RWPE2 (cell line): ENCODE measurements at places on chromosomes 6 and 20.

GRCh38 chr6:14275493-14275851 is 157.9 kb downstream of the CD83 start:
- peaks cover 28% of the 10 kb centered on the region for H3K4me1 ChIP-seq
- DNase-seq, result no peak
- H3K27me3 ChIP-seq, result no peaks in the 10 kb centered on the region
- no peak overlapping the region for H3K4me3 ChIP-seq

DNA sequence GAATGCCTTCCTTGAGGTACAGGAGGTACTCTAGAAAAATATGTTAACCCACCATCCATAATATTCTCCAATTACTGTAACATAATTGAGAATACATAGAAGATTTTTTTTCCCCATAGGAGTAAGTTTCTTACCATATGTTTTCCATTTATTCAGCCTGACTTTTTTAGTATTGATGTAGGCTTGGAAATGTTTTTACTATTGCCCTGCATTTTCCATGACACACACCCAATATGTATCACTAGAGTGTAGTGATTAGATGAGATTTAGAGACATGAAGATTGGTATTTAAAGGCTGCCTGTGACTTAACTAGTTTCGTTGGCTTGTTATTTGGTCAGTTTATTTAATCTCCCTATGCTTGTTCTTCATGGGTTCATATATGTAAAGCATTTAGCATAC is 39.5 kb downstream of the KCNQ5 start:
- no peak overlapping the region for H3K4me3 ChIP-seq
- DNase-seq, result no peak
- peaks cover 3% of the 10 kb centered on the region for H3K4me1 ChIP-seq
- no peak overlapping the region for H3K27ac ChIP-seq
- H3K27me3 ChIP-seq, result no peaks in the 10 kb centered on the region

DNA sequence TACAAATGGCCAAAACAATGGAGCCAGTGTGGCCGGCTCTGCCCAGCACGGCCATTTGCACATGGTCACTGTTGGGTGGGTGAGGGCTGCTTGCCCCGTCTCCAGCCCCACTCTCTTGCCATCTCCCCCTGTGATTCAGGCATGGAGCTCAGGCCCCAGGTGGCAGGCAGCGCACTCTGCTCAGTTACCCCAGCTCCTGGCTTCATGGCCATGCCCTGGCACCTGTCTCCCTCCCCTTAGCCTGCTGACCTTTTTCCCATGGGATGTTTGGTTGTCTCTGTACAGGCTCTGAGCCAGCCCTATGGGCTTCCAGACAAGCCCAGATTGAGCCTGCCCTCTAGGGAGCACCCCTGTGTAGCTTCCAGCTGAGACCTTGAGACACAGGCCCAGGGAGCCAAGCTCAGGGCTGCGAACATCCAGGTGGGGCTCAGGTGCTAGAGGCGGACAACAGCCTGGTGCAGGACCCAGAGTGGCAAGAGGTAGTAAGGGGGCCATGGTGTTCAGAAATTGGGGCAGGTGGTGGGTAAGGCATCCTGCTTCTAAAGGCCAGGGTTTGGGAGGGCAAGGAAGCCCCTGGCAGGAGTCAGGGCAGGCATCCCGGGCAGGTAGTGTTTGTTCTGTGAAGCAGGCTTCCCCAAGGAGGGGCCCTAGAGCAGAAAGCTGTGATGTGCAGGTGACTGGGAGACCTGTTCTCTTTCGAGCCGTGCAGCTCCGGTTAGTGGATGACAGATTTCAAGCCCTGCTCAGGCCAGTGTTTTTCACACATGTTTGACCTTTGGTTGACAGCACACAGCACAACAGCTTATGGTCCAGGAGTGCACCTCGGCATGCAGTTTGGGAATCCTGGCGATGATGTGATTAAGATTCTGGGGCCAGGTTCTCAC is 17.7 kb downstream of the SYNJ2 start:
- H3K4me1 ChIP-seq, result peaks cover 25% of the 10 kb centered on the region
- peak; percentile 34 for DNase-seq
- no peak overlapping the region for H3K27ac ChIP-seq
- no peak overlapping the region for H3K4me3 ChIP-seq
- 0 out of 2 replicates have a peak, but pooled peaks cover 3% of the 10 kb centered on the region for H3K36me3 ChIP-seq

- H3K36me3 ChIP-seq, result no peaks in the 10 kb centered on the region
- H3K27me3 ChIP-seq, result no peaks in the 10 kb centered on the region
- no peak overlapping the region for H3K4me3 ChIP-seq
Measured at GRCh38 chr20:58014628-58015315, 213.7 kb downstream of the ANKRD60 start.

- no peaks in the 10 kb centered on the region for H3K27me3 ChIP-seq
- H3K4me1 ChIP-seq, result no peaks in the 10 kb centered on the region
- no peaks in the 10 kb centered on the region for H3K36me3 ChIP-seq
- H3K27ac ChIP-seq, result no peak overlapping the region
- no peak for DNase-seq
- no peak overlapping the region for H3K4me3 ChIP-seq
Measured at GRCh38 chr20:18739751-18740166, 73.8 kb upstream of the SCP2D1 start.

DNA sequence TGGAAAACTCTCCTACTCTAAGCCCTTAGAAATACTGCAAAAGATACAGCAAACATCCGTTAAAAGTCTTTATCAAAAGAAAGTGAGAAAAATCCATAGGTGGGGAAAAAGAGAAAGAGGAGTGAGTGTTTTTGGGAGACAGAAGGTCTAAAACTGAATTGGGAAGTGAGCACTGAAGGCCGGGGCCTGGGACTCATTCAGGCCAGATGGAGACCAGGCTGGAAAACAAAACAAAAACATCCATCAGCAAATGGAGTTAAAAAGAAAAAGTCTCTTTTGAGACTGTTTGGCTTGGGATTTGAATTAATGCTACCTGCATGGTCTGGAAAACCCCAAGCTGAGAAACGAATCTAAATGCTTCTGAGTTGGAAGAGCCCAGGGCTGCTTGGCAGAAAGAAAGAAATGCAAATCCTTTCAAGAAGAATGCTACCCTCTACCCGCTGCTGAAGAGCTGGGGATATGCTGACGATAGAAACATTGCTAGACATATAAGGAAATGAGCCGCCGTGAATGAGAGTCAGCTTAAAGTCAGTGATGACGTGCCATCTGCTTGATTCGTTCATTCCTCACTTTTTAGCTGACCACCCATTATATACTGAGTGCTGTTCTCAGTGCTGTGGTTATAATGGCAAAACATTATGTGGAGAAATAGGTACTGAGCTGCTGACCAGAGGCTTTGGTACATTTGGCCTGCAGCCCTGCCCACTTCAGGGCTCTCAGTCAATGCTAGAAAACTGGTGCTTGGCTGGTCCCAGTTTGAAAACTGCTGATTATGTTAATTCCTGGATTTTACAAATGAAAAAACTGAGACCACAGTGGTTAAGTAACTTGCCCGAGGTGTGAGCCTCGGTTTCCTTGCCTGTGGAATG is 28.0 kb upstream of the TULP4 start:
- H3K27ac ChIP-seq, result no peak overlapping the region
- H3K36me3 ChIP-seq, result no peaks in the 10 kb centered on the region
- H3K4me3 ChIP-seq, result no peak overlapping the region
- no peaks in the 10 kb centered on the region for H3K27me3 ChIP-seq
- H3K4me1 ChIP-seq, result peaks cover 13% of the 10 kb centered on the region
